ENCODE measurements at places on chromosomes 6 and 20.

GRCh38 chr6:166619912-166620311 is 7.1 kb downstream of the RPS6KA2 start:
- no peak for DNase-seq

DNA sequence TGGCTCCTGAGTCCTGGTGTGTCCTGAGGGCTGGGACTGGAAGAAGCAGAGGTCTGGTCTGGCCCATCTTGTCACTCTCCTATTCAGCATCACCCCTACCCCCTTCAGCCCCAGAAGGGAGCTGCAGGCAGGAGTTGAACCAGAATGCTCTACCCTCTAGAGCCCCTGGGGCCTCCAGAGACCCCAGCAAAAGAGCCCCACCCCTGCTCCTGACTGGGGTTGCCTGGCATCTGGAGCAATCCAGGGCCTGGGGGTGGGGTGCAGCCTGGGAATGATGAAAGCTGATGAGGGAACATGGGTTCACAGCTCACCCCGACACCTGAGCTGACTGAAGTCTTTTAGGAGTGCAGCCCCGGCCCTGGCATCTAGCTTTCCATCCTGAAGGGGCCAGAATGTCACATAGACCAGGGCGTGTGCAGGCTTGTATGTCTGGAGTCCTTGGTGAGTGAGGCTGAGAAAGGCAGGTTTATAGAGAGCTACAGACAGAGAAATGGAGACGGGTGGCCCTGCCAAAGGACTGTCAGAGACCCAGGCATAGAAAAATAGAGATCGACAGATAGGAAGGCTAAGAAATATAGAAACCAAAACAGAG is 12.2 kb downstream of the FGD2 start:
- DNase-seq = no peak

GRCh38 chr6:8736156-8736895 is 301.0 kb upstream of the SLC35B3 start:
- no peak for DNase-seq

DNA sequence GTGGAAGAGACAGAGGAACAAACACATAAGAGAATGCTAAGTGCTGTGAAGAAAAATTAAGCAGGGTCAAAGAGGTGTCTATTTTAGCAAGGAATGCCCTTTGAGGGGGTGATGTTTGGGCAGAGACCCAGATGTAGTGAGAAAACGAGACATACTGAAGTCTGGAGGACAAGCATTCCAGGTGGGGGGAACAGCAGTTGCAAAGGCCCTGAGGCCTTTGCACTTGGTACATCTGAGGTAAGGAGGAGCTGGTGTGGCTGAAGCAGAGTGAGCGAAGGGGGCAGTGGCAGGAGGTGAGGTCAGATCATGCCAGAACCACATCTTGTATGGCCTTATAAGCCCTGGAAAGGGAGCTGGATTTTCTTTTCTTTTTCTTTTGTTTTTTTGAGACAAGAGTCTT is 6.2 kb upstream of the GDF5 start:
- DNase-seq = no peak

DNA sequence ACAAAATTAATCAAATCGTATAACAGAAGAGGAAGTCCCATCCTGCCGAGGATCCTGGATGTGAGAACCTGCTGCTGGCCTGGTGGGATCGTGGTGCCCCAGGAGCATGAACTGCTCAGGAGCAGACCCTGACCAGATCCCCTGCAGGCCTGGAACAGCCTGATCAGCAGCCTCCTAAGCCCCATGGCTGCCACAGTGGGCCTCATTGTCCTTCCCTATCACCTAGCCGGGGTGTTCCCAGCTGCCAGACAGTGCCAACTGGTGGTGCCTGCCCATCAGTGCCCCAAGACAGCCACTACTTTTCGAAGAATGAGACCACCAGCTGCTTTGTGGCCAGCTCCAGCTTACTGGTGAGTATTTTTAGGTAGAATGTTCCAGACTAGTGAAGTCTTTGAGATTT is 19.6 kb upstream of the MAS1L start:
- no peak for DNase-seq

DNA sequence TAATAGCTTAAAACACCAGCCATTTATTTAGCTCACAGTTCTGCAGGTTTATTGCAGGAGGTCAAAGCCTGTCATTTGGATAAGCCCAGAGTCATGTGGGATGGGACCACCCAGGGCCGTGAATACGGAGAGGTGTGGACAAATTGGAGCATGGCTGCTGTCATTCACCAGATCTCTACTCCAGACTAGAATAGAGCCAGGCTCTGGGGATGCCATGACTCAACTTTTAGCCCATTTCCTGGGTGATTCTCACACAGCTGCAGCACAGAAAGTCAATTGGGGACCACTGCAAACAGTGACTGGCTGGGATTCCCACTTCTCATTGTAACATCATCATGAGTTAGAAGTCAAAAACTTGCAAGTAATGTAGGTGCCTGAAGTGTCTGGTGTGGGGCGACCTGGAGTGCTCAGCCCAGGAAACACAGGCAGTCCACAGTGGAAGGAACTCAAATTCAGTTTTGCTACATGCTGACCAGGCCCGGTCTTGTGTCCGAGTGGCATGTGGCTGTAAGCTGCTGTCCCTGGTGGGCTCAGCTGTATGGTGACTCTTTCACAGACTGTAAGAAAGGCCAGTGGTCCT is 174.3 kb downstream of the SCP2D1 start:
- DNase-seq = no peak

DNA sequence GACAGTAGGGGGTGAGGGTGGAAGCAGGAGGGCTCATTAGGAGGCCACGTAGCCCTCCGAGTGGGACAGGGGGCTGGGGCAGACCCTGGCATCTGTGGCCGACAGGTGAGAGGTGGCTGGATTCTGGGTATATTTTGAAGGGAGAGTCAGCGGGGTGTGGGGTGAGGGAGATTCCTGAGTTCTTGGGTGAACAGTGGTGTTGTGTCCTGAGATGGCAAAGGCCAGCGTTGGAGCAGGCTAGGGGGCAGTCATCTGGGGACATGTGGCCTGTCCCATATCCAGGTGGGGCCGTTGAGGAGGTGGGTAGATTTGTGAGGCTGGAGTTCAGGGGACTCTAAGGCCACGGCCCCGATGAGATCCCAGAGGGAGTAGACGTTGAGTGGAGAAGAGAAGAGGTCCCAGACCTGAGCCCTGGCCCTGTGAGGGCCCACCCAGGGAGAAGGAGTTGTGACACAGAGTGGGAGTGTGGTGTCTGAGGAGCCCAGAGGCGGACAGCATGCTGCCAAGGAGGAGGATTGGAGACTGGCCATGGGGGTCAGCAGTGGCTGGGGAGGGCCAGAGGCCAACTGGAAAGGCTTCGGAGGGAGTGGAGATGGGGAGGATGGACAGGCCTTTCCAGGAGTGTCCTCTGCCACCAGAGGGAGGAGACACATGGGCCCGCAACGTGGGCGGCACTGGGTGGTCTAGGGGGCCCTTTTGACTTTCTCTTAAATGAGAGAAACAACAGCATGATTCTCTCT is 19.6 kb downstream of the PACSIN1 start:
- no peak for DNase-seq

DNA sequence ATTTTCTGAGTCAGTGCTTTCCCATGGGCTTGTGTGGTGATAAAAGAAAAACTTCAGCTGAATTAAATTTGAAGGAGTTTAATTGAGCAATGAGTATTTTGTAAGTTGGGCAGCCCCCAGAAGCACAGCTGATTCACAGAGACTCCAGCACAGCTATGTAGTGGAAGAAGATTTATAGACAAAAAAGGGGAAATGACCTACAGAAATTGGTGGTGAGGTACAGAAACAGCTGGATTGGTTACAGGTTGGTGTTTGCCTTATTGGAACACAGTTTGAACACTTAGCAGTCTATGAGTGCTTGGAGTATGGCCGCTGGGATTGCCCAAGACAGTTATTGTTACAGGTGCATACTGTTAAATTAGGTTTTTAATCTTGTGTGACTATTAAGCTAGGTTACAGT is 96.9 kb upstream of the PTPRK start:
- no peak for DNase-seq

DNA sequence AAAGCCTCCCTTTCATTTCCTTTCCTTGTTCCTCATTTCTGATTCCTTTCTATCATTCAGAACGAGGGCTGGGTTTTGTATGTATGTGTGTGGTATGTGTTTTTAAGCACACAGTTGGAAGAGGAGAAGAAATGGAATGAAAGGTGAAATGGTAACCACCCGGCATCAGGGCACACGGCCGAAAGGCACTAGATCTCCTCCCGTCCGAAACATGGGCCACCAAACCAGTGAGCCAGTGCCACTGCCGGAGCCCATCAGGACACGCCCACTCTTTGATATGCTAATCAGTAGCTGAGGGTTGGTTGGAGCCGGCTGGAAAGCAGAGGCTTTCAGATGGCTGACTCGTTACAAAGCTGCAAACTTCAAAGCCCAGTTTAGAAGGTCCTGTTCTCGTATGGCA is 228.6 kb upstream of the JARID2 start:
- DNase-seq = no peak

DNA sequence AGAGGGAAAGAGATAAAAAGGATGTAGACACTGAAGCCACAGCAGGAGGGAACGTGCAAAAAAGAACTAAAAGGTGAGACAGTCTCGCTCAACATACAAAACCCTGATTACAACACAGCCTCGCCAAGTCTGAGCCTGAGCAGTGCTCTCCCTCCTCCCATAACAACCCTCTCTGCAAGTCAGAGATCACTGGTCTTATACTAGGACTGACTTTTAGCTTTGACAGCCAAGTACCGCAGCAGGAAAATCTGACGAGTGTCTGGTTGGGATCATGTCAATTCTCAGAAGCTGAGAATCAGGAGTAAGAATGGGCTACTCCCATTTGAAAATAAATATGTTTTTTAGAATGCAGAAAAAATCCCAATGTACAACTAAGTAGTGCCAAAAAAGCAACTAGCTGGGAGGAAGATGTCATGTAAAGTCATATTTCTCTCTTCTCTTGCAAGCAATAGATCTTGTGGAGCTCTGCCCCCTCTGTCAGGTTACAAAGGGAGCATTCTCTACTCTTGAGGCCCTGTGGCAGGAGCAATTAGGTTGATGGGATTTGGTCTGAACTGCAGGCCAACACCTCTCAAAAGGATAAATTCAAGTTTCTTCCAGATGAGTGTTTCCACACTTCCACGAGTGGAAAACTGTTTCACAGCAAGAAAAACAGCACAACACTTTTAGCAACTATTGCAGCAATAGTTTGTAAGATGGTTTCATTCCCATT is 118.9 kb upstream of the COL21A1 start:
- no peak for DNase-seq

GRCh38 chr20:44364780-44365179 is 9.3 kb downstream of the HNF4A start:
- DNase-seq = no peak

- DNase-seq = no peak
These were observed 296.8 kb upstream of the TSHZ2 start for GRCh38 chr20:52675375-52675774.

GRCh38 chr6:141301779-141302178 is 830.9 kb upstream of the GJE1 start:
- no peak for DNase-seq

DNA sequence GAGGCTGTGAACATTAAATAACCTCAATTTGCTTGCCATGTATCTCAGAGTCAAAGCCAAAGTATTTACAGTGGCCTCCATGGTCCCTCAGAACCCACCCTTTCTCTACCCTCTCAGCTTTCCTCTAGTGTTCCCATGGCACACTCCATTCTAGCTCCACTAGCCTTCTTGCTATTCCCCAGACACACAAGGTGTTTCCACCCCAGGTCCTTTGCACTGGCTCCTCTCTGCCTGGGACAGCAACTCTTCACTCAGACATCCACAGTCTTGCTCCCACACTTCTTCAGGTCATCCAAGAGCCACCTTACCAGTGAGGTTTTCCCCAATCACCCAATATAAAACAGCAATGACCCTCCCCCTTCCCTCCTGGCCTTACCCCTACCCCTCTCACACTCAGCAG is 56.5 kb upstream of the PLEKHG1 start:
- no peak for DNase-seq

DNA sequence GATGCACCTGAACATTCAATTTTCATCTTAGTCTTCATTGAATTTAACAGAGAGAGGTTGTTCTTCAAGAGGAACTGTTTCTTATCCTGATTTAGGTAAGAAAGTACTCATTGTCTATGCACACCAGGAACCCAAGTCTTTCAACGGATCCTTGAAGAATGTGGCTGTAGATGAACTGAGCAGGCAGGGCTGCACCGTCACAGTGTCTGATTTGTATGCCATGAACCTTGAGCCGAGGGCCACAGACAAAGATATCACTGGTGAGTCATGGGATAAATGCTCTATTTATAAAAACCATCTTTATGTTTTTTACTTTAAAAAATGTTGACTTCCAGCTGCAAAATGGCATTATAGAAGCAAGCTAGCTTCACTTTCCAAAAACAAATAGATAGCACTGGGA is 10.2 kb downstream of the NQO2 start:
- no peak for DNase-seq
